ENCODE measurements at places on chromosomes 5 and 9.

DNA sequence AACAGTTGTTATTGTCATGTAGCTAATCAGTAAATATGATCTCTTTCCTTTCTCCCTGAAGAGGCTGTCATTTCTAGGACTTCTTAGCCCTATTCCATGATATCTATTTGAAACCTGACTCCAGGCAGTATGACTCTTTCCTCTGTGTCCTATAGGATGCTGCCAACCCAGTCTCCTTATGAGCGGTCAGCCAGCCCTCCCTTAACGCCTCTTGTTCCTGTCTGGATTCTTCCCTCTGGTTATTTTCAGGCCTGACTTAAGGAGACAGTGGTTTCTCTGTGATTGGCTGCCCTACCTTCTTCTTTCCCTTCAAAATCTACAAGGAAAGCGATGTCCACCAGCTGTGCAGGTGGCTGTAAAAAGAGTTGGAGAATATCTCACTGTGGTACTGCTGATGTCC, 19.4 kb upstream of the C5orf63 start:
- DNase-seq = no peak

GRCh38 chr9:99345942-99346341, 123.9 kb downstream of the SEC61B start:
- DNase-seq = no peak

DNA sequence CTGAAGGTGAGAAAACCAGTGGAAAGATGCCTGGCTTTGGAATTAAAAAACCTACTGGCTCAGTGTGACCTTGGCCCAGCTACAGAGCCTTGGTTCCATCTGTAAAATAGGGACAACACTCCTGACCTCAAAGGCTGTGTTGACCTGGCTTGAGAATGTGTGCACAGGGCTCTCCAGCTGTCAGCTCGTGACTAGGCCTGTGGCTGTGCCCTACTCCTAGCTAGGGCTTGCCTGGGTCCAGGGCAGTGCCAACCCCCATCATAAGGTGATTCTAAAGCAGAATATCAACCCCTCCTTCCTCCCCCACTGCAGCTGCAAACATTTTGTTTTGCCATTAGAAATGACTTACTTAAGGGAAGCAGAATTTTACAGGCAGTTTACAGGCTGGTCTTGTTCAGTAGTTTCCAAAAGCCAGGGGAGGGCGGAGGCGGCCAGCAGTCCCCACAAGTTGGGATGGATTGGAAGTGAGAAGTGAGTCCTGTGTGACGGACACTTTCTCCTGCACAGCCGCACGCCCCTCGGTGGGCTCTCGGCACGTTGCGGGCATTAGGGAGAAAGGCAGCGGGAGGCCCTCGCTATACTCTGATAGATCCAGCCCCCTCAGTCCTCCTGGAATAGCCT, 7.3 kb downstream of the PITX1 start:
- DNase-seq = no peak

GRCh38 chr9:124594225-124594624, 87.0 kb upstream of the NR5A1 start:
- no peak for DNase-seq

GRCh38 chr5:79186021-79186420, 49.9 kb upstream of the JMY start:
- no peak for DNase-seq

GRCh38 chr5:40841068-40841805, at the start of gene CARD6:
CARD6 (plus strand) TSS chr5:40841367; CDS start chr5:40841383, 16 bp downstream.
- no peak for DNase-seq

- DNase-seq = no peak
These were observed 316.8 kb downstream of the NDUFS4 start for GRCh38 chr5:53877243-53877642.

DNA sequence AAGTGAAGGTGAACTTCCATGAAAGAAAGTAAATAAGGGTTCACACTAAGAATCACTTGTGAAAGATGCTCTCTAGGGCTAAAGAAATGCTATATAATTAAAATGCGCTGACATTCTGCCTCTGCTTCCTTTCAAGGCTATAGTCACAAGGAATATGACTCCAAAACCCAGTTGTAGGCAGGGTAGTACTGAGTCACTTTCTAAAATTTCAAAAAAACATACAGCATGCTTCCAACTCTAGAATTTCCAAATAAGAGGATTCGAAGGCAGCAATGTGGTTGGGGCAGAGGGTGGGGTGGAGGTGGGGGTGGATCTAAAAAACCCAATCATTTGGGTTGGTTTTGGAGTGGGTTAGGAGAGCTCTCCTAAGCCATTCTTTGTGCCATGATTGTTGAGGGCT, 84.6 kb downstream of the HMHB1 start:
- DNase-seq = no peak

GRCh38 chr9:32524892-32525708, 896 bp downstream of the RIGI start:
- no peak for DNase-seq

- no peak for DNase-seq
These were observed 223.2 kb upstream of the PANK3 start for GRCh38 chr5:168802337-168802736.

DNA sequence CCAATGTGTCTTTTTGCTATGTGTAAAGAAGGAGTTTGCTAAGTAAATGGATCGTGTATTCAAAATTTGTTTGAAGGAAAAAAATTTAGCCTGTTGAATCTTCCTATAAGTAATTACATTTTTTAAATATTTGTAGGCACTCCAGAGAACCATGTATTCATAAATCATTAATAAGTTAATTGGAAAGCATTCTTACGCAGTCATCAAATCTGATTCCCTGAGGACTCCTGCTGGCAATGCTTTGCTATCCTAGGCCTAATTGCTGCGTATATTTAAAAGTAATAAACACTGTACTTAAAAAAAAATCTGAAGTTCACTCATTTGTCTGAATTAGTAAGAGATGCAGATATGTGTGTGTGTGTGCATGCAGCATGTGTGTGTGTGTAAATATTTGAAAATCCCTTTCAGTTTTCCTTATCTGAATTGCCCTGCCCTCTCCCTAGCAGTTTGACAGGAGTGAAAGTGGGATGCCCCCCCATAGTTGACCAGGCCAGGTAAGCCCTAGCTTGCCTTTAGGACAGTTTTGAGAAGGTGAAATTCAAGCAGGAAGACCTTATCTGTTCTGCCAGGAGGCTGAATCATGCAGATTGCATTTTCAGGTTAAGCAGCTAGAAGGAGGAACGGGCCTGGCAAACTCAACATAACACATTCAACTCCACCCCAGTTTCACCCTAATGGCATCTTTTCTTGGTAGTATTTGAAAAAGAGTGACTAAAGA, 81.2 kb upstream of the DNAH5 start:
- no peak for DNase-seq

- no peak for DNase-seq
These were observed 130.2 kb upstream of the SPEF2 start for GRCh38 chr5:35487233-35488025.

- no peak for DNase-seq
These were observed 22.9 kb upstream of the CAVIN4 start for GRCh38 chr9:100554935-100555401.

- no peak for DNase-seq
These were observed 993.9 kb upstream of the ACO1 start for GRCh38 chr9:31390403-31391025.

- DNase-seq = no peak
These were observed 372.1 kb upstream of the RIOK2 start for GRCh38 chr5:97554977-97555643.

GRCh38 chr9:130327070-130327780, 61.7 kb downstream of the HMCN2 start:
- DNase-seq = no peak

- no peak for DNase-seq
These were observed 97.6 kb downstream of the RAB3C start for GRCh38 chr5:58680503-58680902.

DNA sequence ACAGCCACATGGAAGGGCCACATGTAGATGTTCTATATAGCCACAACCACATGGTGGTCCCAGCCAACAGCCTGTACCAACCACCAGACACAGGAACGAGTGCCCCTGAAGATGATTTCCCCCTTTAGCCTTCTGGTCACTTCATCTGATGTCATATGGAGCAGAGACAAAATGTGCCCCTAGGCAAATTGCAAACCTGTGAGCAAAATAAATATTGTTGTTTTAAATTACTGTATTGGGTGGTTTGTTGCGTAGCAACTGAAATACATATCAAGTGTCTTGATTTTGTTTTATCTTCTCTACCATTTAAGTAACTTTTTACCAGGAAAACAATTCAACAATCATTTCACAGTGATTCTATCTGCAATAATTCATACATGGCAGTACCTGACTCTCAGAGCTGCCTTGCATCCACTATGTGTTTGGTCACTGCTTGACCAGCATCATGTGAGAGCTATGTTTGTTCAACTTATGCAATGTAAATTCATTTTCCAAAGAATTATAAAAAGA, 142.5 kb upstream of the VLDLR start:
- no peak for DNase-seq

GRCh38 chr5:9898319-9898718, 268.2 kb upstream of the TAS2R1 start:
- DNase-seq = peak; percentile 47

- no peak for DNase-seq
These were observed 378.6 kb upstream of the TYRP1 start for GRCh38 chr9:12314589-12314988.

DNA sequence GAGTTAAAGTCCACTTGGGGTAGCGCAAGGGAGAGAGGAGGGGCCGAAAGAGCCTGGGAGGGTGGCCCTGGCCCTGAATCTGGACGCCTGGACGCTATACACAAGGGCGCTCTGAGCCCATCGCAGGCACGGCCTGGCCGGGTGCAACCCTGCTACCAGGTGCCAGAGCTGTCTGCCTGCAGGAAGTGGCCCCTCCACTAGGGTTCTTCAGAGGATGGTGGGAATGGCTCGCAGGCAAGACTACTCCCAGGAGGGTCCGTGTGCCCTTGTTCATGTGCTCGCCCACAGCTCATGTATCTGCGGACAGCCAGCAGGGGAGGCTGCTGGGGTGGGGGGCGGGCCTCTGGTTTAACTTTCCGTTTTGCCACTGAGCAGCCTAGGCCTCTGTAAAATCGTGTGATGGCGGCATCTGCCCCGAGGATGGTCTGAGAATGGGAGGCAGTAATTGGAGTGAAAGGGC, 1.4 kb upstream of the NKD2 start:
- DNase-seq = no peak

DNA sequence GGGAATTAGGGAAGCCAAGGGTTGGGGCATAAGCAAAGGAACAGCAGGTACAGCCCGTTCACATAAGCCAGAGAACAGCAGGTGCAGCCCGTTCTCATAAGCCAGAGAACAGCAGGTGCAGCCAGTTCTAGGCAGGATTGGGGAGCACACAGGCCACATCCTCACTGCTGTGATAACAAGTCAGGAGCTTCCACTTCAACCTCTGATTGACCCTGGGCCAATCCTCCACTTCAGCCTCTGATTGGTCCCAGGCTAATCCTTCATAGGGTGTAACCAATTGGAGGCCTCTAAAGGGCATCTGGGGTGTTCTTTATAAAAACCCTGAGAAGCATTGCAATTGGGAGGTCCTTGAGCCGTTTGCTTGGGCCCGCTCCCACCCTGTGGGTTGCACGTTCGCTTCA, 27.5 kb downstream of the CEL start:
- DNase-seq = no peak

DNA sequence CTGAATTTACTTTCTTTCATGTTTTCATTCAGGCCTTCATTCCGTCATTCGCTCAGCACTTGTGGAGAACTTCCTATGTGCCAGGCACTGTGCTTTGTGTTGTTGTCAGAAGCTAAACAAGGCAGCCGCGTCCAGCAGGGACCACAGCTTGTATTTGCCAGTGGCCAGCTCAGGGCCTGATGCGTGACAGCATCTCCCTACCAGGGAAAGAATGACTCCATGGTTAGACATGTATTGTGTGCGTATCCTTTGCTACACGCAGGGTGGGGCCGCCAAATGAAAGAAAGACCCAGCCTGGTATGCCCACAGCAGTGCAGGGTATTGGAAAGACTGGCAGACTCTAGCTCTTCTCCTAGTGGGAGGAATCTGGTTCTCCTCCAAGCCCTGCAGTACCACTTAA, 4.7 kb upstream of the COL27A1 start:
- DNase-seq = no peak

- no peak for DNase-seq
These were observed 62.3 kb downstream of the CXXC5 start for GRCh38 chr5:139710319-139711066.

DNA sequence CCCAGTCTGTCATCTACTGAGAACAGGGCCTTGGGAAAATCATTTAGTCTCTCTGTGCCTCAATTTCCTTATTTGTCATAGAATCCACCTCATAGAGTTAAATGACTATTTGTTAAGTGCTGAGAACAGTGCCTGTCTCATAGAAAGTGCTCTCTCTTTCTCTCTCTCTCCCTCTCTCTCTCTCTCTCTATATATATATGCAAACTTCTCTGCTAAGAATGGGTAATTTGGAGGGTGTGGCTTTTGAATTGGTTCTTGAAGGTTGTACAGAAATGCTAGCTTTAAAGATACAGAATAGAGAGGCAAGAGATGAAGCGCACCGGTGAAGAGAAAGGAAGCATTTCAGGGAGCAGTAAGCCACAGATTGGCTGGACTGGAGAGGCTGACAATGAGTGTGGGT, 197.4 kb downstream of the FBN2 start:
- DNase-seq = no peak

GRCh38 chr5:157710882-157711281, 20.3 kb upstream of the THG1L start:
- DNase-seq = no peak

DNA sequence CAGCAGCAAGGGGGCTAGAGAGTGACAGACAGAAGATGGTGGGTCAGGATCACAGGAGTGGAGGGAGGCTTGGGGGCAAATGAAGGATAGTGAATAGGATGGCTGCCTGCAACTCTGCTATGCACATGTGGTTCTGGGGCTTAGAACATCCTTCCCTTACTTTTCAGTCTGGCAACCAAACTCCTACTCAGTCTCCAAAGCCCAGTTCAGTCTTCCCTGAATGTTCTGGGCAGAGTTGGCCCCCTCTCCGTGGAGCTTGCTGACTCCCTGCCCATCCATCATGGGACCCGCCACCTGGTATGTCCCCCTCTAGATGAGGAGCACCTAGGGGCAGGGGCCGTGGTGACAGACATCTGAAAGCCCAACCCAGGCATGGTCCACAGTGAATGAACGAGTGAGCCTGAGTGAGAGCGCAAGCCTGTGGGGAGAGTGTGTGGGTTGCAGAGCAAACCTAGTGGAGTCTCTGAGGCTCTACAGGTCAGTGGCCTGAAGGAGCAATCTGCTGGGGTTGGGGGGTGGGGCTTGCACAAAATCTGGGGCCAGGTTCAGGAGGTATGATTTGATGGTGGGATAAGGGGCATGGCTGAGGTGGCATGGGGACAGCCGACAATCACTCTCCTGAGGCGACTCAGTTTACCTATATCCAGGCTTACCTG, 180.6 kb downstream of the FGF18 start:
- DNase-seq = no peak

- DNase-seq = no peak
These were observed 116.0 kb downstream of the UNC13B start for GRCh38 chr9:35277628-35278359.

GRCh38 chr9:124372038-124372437, 43.2 kb downstream of the PSMB7 start:
- DNase-seq = no peak

All from H1 (cell line).